ENCODE measurements at places on chromosomes 1 and 21.

- no peak for DNase-seq
These were observed 119.0 kb downstream of the COQ8A start for GRCh38 chr1:227059076-227059475.

- no peak for DNase-seq
These were observed 4.1 kb downstream of the NRIP1 start for GRCh38 chr21:15060543-15061175.

- DNase-seq: no peak
These were observed 25.7 kb upstream of the NBL1 start for GRCh38 chr1:19618428-19618827.

DNA sequence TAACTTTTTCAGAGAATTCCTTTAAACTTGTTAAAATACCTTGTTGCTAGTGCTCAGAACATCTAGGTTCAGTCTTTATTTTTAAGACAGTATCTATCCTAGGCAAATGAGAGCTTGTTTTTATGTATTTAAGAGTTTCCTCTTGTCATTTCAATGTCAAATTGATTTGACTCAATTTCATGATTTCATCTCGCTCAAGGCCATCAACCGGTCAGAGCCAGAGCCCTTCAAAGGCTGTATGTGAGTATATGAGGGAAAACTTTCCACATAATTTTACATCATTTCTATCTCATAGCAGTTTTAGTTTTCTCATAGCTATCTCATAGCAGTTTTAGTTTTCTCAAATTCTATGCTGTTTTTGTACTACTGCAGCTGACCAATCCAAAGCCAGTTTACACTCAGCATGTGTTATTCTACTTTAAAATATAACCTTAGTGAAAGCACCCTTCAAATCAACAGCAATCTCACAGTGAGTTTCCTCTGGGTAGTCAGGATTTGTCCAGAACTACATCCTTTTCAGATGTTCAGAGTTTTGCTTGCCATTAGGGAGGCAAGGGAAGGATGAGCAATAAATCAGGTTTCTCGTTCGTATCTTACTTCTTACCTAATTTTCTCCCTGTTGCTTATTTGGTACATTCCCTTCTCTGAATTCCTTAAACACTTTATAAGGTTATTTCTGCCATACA is 12.7 kb downstream of the HNRNPU start:
- DNase-seq: no peak

DNA sequence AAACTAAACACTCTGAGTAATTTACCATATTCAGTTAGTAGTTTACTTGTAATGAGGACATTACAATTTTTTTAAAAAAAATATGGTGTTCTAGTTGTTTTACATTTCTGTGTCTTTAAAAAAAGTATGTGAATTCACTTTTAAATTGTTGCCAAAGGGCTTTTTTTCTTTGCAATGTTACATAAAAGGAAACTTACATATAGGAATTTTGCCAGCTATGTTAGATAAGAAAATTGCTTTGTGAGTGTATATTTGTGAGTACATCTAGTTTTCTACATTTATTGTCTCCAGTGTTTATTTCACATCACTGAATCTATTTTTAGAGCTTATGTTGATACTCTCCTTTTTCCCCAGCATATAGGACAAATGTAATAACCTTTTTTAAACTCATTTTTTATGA is 206.8 kb downstream of the GPR52 start:
- DNase-seq: no peak

- DNase-seq: no peak
These were observed 2.9 kb upstream of the LRRC40 start for GRCh38 chr1:70208292-70208691.

GRCh38 chr1:223144431-223144830 is 1.4 kb upstream of the TLR5 start:
- DNase-seq: no peak

GRCh38 chr1:35852241-35852640 is 30.8 kb upstream of the AGO1 start:
- DNase-seq: no peak

- DNase-seq: no peak
These were observed 234.6 kb upstream of the LYPLAL1 start for GRCh38 chr1:218939095-218939494.

DNA sequence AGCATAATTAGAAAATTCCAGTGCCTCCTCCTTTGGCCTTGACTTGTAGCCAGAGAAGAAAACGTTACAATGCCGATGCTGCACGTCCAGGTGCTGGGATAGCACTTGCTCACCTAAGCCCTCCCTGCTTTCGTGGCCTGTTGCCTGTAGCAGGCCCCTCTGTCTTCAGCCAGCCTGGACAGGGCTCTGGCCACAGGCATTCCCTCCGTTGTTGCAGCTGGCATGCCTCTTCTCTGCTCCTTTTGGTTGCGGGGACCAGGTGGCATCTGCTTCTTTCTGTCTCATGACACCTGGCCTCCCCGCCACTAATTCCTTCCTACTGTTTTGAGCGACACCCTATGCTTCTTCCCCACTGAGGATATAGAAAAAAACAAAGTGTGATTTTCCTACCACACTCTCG is 54.6 kb upstream of the MORC3 start:
- no peak for DNase-seq

DNA sequence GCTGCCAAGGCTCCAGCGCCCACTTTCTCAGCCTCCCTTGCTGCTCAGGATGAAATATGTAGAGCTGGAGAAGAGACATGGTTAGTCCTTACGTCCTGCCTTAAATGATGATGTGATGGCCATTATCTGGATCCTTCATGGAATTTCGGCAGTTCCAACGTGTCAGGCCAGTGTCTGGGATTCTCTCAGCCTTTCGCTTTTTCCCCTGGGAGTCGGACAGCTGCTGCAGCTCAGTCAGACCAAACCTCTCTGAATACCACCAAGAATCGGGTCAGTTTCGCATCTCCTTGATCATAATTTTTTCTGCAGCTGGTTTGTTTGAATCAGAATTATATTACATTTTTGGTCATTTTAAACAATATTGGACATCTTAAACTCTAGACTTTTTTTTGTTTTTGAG is 22.3 kb upstream of the KLHDC8A start:
- no peak for DNase-seq

Measured in NCI-H2171 (cell line).